ENCODE measurements at places on chromosomes 1 and 21.

GRCh38 chr1:212814537-212815334, 23.0 kb downstream of the TATDN3 start:
- no peak for DNase-seq

DNA sequence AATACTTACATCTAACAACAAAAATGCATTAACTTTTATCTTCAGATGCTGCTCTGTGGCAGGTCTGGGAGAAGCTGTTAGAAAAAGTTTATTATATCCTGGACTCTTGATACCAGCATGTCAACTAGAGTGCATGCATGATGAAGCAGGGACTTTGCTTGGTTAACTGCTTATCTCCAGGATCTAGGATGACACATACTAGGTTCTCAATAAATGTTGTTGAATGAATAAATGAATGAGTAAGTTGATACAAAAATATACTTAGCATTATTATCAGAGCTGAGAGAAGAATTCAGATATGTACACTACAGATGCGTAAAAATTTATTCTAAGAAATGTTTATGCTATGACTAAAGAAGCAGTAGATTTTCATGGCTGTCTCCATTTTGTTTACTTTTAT, 304.3 kb downstream of the LTN1 start:
- DNase-seq, result no peak

- no peak for DNase-seq
Measured at GRCh38 chr1:183027031-183027430, 3.8 kb downstream of the LAMC1 start.

DNA sequence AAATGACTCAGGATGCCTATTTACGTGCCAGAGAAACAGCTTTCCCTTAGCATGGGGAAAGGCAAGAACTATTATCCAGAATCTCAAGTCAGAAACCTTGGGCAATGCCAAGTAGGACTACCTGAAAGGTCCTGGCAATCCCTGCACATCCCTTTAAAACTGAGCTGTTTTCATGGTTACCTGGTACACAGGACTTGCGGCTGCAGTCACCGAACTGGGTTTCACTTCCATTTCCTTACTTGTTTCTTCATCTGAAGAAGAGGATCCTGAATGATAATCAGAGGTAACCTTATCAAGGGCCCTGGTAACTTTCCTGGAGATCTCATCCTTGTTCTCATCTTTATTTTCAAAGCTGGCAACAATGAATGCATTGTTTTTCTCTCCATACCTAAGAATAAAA, 14.3 kb downstream of the BTG3 start:
- DNase-seq, result no peak

DNA sequence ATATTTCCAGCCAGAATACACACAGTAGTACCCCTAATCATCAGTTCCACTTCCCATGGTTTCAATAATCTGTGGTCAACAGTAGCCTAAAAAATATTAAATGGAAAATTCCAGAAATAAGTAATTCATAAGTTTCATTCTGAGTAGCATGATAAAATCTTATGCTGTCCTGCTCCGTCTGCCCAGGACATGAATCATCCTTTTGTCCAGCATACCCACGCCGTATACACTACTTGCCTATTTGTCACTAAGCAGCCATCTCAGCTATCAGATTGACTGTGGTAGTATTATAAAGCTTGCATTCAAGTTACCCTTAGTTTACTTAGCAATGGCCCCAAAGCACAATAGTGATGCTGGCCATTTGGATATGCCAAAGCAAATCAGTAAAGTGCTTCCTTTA, 118.7 kb downstream of the SLC5A9 start:
- DNase-seq, result no peak

All from posterior vena cava (tissue), 2 donors.